EL (cell line): ENCODE measurements at places on chromosomes 6 and 20.

DNA sequence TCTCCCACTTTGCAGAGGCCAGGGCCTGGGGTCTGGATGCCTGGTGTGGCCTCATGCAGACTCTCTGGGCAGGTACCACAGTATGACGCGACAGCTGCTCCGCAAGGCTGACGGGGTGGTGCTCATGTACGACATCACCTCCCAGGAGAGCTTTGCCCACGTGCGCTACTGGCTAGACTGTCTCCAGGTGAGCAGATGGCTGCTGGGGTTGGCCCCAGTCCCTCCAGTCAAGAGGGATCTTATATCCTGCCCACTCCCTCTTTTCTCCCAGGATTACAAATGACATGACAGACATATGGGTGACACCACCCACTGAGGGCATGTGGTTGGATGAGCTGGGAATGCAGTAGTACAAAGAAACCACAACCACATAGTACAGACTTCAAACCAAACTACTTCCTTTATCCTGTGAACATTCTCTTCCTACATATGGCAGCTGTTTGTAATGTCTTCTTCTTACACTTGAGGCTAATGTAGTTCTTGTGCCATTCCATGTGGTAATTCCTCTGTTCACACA is 29.9 kb downstream of the RAB44 start:
- peak; percentile 23 for DNase-seq

DNA sequence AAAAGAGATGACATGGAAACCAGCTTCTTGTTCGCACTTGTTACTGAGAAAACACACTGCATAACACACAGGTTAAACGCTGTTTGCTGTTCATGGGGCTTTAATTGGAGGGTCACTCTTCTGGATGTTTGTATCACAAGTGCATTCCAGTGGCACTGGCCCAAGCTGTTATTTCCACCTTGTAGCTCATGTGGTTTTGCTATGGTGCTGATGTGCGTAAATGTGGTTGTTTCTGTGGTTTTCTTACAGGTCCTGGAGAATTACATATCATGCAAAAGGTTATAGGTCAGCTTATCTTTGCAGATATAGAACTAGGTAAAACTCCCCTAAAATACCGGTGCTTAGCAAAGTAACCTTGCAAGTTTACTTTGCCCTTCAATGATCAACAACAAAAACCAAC is 89.3 kb upstream of the AHI1 start:
- DNase-seq, result peak; percentile 16

- DNase-seq, result no peak
These were observed 29.6 kb upstream of the FOXC1 start for GRCh38 chr6:1580109-1580508.

DNA sequence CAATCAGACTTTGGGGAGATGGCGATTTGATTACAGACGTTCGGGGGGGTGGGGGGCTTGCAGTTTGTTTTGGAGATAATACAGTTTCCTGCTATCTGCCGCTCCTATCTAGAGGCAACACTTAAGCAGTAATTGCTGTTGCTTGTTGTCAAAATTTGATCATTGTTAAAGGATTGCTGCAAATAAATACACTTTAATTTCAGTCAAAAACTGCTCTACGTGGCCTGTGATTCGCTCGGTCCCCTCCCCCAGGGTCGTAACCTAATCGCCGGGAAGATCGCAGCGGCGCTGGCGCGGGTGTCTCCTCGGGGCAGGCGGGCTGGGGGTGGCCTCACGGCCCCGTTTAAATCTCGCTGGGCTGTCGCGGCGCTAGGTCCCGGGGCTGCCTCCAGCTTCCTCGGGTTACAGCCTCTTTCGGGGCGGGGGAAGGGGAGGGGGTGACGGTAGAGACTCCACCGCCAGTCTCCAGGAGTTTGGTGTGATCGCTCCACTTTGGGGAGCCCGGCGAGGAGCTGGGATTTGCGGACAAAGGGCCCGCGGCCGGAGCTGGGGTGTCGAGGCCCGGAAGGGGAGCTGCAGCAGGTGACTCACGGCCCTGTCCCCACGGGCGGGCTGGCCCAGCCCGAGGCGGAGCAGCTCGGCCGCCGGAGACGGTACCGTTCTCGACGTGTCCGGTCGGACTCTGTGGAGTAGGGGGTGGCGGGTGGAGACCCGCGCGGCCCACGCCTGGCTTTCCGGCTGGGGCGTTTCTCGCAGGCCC is 4.2 kb downstream of the FOXC1 start:
- DNase-seq, result peak; percentile 59
